NCI-H774 (cell line): ENCODE measurements at places on chromosomes 13 and 19.

DNA sequence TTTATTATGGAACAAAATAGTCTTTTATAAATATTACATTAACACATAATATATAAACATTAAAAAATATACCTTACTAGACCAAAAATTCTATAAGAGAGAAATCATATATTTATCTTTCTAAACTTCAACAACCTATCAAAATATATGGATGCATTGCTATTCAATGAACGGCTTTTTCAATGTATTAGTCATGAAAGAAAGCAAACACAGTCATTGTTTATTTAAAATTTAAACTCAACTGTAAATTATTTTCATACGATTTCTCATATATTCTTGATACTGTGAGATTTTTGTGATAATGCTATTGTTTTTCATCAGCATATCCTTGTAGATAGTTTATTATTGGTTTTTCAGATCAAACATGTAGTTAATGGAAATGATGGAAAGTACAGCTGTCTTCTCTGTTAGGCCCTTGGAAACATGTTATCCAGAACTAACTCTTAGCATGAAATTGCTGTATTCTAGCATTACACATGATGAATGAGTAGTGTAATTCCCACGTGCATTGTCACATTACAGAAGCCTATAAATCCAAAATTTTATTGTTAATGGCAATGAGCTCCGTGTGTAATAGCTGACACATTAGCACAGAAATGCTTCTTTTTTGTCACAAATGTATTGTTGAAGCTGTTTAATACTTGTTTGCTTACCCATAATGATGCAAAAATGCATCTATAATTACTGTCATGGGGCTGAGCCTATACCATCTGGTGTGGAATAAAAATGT lies 1639.9 kb downstream of the SLITRK5 start:
- no peak for DNase-seq

GRCh38 chr19:55473225-55474012 lies 3.0 kb upstream of the ZNF628 start:
- no peak for DNase-seq

DNA sequence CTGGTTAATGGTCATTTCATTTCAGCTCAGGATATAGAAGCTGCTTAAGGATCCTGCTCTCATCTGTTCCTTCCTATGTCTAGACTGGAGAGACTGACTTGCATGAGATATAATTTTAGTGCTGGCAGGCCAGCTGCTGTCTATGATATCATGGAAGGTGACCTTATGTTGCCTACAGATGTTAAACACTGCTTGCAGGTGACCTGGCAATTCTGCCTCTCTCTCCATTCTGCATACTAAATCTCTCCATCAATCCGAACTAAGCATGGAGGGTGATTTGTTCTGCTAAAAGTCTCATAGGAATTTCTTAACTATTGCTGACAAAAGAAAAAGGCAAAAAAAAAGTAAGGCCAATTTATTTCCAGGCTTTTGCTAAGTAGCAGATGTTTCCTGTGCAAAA lies 81.0 kb downstream of the CCNA1 start:
- no peak for DNase-seq

- DNase-seq = no peak
These were observed 91.3 kb downstream of the KCNRG start for GRCh38 chr13:50106559-50106958.

- no peak for DNase-seq
These were observed 625.2 kb downstream of the DIAPH3 start for GRCh38 chr13:59538512-59538911.

DNA sequence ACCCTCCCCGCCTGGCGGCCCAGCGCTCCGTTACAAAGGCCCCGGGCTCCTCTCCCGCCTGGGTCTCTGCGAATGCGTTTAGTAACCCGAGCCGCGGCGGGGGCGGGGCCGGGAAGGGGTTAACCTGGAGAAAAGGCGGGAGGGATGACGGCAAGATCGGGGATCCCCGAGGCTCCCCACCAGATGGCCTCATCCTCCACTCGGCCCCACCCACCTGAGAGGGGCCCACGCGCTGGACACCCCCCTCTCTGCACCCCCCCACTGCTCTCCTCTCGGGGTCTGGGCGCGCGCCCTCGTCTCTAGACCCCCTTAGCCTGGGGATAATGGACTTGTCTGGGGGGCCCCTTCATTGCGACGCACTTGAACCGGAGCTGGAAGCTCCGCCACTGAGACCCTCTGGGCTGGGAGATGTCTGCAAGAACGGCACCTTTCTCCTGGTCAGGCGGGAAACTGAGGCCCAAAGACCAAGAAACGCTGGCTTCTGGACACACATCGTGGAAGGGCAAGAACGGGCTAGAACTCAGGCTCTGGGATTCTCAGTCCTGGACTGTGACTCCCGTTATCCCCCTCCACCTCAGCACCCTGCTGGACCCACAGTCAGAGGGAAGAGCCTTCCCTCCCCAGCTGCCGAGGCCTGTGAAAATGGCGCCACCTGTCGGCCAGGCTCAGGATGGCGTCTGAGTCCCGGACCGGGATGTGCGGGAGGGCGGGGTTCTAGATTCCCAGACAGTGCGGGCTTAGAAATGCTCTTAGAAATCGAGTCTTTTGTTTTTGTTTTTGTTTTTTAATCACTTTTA lies 2.9 kb upstream of the LTBP4 start:
- peak; percentile 56 for DNase-seq

GRCh38 chr13:108795841-108796240 lies 166.4 kb downstream of the MYO16 start:
- no peak for DNase-seq

GRCh38 chr19:11018763-11019162 lies 57.9 kb downstream of the SMARCA4 start:
- no peak for DNase-seq

- no peak for DNase-seq
These were observed 308.3 kb downstream of the TBC1D4 start for GRCh38 chr13:75173457-75174356.

DNA sequence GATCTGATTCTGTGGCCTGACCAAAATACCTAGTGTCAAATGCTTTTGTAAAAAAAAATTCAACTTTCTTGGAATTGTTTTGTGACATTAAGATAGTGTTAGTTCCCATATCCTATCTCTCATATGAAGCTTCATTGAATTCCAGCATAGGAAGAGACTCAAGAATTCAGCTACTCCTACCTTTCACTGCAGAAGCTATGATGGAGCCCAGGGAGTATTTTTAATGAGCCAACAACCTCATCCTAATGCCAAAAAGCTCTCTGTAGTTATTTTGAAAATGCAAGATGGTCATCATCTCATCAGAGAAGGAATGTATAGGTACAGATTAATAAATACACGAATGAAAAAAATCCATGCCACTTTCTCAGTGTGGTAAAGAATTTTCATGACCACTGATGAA lies 431.2 kb upstream of the SGCG start:
- DNase-seq = no peak

- DNase-seq = no peak
These were observed 7.4 kb upstream of the RXFP2 start for GRCh38 chr13:31731921-31732320.

GRCh38 chr13:46643165-46643777 lies 90.3 kb downstream of the LRCH1 start:
- no peak for DNase-seq

DNA sequence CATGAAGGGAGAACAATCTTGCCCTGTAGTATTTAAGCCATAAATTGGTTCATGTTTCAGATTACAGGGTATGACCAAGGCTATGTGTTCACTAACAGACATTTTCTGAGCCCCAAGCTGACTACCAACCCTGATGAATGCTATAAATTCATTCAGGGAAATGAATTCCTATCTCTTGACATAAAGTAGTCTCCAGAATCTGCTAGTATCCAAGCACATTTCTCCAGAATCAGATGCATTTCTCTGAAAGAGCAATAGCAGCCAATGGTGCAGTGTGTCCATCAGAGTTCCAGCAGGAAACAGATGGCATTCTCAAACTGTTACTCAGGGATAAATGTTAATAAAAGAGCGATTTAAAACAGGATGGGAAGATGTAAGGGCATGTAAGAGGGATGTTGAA lies 226.4 kb downstream of the COG6 start:
- DNase-seq = no peak

DNA sequence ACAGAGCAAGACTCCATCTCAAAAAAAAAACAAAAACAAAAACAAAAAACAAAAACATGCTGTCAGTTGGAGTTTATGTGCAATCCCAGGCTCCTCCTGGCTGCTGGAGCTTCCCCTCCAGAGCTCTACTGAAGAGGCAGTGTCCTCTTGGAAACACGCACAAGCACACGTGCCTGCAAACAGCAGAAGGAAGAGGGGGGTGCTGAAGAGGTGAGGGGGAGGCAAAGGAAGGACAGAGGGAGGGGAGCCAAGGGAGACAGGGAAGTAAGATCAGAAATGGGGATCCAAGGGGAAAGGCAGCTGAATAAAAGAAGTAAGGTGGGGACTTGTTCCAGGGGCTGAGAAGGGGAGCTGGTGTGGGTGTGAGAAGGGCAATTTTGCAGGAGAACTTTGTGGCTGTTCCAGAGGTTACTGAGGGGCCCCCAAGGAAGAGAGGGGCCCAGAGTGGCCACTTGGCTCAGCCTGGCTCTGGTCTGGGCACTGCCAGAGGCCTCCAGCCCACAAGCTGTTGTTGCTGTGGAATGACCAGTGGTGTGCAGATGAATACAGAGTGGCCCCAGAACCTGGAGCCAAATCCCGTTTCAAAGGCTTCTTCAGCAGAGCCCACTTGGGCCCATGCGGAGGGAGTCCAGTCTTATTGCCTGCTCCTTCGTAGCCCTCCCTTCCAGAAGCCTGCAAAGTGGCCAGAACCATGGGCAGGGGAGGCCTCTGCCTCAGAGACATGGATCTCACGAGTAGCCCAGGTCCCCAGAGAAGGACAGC lies 34.4 kb downstream of the LYL1 start:
- DNase-seq = no peak

- DNase-seq = peak; percentile 94
These were observed 40.3 kb downstream of the ANKRD10 start for GRCh38 chr13:110874508-110874960.

- DNase-seq = peak; percentile 8
These were observed 46.8 kb downstream of the COG3 start for GRCh38 chr13:45511310-45512097.

DNA sequence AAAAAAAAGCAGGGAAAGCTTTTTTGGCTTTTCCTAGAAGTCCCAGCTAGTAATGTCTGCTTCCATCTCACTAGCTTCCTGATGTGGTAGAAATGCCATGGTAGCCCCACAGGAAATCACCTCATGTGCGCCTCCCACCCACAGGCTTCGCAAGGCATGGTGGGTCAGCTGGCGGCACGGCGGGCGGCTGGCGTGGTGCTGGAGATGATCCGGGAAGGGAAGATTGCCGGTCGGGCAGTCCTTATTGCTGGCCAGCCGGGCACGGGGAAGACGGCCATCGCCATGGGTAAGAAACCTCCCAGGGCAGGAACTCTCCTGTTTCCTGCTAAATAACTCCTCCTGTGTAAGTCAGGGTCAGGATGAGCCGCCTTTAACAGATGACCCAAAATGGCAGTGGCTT lies 10.4 kb downstream of the RUVBL2 start:
- no peak for DNase-seq

- DNase-seq = no peak
These were observed 50.6 kb downstream of the HSPH1 start for GRCh38 chr13:31111136-31111535.

GRCh38 chr13:35473206-35473775 lies 3.2 kb downstream of the MAB21L1 start:
- DNase-seq = no peak
